ENCODE measurements at places on chromosomes 3 and 15.

DNA sequence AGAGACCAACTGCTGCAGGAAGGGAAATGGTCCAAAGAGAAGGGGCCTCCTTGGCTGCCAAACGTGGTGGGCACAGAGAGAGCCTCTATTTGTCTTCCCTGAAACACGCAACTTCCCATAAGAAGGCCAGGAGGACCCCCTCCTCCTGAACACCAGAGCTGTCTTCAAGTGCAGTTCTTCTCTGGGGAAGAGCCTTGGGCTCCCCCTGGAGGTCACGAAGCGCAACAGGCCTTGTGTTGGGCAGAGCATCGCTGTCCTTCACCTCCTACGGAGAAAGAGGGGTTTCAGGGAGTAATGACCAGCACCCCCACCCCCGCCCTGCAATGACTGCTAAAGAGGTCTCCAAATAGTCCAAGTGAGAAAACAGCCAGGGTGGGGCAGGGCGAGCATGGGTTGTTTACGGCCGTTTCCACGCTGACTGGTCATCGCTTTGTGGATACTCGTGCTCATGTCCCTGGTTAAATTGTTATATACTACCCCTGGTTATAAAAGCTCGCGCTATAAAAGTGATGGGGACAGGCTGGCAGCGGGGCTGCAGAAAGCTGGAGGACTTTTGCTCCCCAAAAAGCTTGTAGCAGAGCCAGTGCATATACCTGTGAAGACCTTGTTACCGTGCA lies 397.5 kb upstream of the ATP10A start:
- DNase-seq, result peak; percentile 39

DNA sequence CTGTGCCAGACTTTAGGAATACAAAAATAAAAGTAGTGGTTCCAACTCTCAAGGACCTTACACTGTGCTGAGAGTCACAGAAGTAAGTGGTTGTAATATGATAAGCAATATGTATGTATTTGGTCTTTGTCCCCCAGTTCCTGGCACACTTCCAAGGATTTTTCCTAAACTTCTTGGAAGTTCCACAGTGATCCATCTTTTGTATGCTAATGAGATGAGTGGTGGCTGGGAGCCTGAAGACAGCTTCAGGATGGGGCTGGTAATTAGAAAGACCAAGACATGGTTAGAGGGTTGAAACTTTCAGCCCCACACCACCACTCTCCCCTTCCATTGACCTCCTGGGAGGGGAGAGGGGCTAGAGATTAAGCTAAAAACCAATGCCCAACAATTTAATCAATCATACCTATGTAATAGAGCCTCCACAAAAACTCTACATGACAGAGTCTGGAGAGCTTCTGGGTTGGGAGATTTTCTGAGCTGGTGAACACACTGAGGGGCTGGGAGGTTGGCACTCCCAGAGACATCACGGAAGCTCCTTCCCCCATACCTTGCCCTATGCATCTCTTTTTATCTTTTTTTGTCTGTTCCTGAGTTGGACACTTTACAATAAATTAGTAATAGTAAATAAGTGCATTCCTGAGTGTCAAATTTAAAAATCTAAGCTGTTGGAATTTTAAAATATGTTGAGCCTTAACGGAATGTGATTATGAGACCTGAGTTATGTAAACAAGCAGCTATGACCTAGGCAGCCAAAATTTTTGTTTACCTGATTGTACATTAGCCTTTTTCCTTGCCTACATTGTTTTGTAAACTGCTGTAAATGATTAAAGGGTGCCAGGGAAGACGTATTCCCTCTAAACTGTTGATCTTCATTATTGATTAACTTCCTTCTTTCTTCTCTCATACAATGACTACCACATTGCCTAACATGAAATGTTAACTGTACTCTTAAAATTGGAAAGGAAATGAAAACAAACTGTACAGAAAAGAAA lies 24.3 kb downstream of the CD200R1L start:
- DNase-seq, result no peak

- no peak for DNase-seq
These were observed at the start of gene BCHE for GRCh38 chr3:165837058-165837525. Gene BCHE, minus strand, starts transcription at chr3:165837423. Its CDS starts 6,390 bp downstream, at chr3:165831033.

DNA sequence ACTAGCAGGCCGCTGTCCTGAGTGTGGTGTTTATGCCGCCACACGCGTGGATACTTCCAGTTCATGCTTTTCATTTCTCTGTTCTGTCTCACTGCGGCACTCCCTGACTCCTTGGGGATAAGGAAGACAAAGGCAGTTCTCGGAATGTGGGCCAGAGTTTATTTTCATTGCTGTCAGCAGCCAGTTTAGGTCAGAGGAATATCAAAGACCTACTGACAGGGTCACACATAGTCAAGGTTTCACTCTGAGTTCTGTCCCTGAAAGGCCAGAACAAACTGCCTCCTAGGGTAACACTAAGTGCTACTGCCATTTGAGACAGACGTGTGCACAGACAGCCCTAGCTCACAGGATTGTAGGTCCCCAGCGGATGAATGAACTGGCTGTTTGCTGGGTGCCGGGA lies 27.3 kb upstream of the SPTBN5 start:
- no peak for DNase-seq

GRCh38 chr15:79184465-79184892 lies 93.9 kb upstream of the RASGRF1 start:
- peak; percentile 76 for DNase-seq

- no peak for DNase-seq
These were observed 11.0 kb upstream of the MUSTN1 start for GRCh38 chr3:52845691-52846431.

DNA sequence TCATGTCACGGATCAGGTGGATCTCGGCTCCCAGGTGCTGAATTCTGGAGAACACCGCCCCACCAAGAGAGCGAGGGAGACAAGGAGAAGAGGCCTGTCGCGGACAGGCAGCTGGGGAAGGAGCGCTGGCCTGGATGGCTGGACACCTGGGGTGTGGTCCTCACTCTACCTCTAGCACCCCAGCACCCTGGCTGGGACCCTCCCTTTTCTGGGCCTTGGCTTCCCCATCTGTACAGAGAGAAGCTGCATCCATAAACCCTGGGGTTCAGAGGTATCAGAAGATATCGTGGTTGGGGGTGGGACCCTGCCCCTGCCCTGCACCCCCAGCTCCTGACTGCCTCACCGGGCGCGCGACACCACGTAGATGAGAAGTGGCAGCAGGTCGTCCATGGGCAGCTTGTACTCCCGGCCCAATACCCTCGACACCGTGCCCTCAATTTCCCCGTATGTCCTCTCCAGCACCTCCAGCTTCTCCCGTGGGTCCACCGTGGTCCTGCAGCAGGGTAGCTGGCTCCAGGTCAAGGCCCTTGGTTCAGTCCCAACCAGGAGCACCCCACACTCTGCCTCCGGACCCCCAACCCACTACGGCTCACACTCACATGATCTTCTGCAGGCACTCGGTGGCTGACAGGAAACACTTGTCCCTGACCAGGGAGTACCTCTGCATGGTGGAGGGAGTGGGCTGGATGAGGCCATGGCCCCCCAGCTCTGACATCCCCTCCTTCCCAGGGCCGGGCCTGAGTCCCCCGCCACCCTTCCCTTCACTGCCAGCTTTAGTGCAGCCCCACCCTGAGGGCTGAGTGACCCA lies 21.7 kb downstream of the ALS2CL start:
- no peak for DNase-seq

DNA sequence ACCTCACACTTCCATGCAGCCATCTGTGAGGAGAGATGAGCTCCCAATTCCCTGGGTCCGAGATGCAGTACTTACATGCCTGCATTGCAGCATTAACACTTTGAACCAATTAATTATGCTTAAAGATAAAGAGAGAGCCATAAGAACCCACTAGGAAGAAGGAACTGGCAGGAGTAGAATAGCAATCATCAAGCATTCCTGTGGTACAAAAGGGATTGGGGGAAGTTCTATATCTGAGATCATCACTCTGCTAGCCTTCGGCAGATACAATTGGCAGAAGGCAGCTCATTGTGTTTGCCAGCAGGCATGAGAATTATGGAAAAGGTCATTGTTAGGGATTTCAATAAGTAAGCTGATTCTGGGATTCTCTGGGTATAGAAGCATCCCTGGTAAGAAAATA lies 891.4 kb downstream of the NTRK3 start:
- no peak for DNase-seq

GRCh38 chr15:67406257-67406861 lies 114.6 kb upstream of the C15orf61 start:
- DNase-seq, result no peak

- DNase-seq, result peak; percentile 25
These were observed 647 bp downstream of the HMG20A start for GRCh38 chr15:77421370-77421700.

- no peak for DNase-seq
These were observed 28.3 kb downstream of the CCDC32 start for GRCh38 chr15:40536501-40536900.

GRCh38 chr15:53549697-53550305 lies 209.7 kb downstream of the WDR72 start:
- no peak for DNase-seq

GRCh38 chr3:41518626-41519025 lies 319.3 kb downstream of the CTNNB1 start:
- no peak for DNase-seq

GRCh38 chr3:177201700-177202397 lies 4.6 kb upstream of the TBL1XR1 start:
- DNase-seq, result peak; percentile 91

- DNase-seq, result no peak
These were observed 38.9 kb upstream of the SSR3 start for GRCh38 chr3:156593814-156594213.

GRCh38 chr3:120498556-120499346 lies 48.0 kb upstream of the FSTL1 start:
- no peak for DNase-seq

GRCh38 chr3:118682921-118683320 lies 351.7 kb downstream of the IGSF11 start:
- no peak for DNase-seq

DNA sequence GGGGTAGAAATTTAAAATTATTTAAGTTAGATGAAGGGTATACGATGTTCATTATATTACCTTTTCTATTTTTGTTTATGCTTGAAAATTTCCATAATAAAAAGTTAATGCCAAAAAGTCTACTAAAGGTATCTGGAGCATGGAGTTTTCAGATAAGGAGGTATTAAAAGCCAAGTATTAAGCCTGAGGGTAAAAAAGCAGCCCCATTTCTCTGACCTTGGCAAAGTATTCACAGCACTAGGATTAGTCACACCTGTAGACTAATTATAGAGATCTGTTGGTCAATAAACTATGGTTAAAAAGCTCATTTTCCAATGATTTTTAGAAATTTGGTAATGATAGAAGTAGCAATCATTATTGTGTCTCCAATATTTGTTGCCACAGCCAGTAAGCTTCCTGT lies 23.1 kb downstream of the XRN1 start:
- no peak for DNase-seq

DNA sequence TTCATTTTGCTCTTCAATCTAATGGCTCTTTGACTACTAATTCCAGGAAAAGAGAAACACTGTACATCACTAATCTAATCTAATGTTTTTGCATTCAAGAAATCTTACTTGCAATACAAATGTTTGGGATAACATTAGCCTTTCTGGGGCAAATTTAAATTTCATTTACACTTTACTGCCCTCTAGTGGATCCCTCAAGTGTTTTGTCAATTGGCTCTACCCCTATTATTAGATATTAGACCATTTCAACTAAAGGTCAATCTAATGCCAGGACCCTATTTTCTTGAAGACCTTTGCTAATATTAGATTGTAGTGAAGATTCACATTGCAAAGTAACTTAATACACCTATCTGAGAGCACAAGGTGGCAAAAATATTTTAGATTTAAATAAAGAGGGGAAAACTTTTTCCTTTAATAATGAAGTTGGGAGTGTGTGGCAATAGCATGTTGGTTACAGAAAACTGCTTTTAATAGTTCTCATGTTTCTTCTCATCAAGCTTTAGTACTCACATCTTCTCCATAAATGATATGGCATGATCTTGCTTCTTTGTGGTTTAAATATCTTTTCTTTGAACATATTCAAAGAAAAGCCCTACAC lies 5.0 kb downstream of the C2CD4A start:
- peak; percentile 39 for DNase-seq

DNA sequence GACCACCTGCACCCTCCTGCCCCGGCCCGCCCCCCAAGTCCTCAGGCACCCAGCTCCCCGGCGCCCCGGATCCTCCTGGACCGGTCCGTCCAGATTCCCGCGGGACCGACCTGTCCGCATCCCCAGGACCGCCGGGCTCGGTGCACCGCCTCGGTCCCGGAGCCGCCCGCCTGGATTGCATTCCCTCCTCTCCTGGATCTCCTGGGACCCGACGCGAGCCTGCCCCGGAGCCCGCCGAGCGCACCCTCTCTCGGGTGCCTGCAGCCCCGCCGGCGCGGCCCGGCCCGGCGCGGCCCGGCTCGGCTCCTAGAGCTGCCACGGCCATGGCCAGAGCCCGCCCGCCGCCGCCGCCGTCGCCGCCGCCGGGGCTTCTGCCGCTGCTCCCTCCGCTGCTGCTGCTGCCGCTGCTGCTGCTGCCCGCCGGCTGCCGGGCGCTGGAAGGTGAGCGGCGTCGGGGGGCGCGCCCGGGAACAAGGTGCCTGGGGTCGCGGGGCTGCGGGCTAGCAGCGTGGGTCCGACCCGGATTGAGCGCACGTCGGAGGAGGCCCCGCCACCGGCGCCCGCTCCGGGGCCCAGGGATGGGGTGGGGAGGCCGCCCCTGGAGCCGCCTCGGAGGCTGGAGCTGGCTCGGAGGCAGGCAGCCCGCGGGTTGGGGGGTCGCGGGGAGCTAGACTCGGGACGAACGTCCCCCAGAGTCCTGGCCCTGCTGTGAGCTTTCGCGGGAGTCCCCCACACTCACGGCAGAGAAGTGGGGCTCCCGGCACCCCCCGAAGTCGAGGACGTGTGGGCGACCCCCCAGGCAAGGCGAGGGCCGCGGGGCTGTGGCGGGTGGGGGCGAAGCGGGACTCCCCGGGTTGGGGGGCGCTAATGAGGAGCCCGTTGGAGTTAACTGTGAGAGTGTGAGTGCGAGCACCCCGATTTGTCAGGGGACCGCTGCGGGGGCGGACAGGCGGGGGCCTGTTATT lies 610 bp downstream of the EPHB3 start:
- DNase-seq, result no peak

DNA sequence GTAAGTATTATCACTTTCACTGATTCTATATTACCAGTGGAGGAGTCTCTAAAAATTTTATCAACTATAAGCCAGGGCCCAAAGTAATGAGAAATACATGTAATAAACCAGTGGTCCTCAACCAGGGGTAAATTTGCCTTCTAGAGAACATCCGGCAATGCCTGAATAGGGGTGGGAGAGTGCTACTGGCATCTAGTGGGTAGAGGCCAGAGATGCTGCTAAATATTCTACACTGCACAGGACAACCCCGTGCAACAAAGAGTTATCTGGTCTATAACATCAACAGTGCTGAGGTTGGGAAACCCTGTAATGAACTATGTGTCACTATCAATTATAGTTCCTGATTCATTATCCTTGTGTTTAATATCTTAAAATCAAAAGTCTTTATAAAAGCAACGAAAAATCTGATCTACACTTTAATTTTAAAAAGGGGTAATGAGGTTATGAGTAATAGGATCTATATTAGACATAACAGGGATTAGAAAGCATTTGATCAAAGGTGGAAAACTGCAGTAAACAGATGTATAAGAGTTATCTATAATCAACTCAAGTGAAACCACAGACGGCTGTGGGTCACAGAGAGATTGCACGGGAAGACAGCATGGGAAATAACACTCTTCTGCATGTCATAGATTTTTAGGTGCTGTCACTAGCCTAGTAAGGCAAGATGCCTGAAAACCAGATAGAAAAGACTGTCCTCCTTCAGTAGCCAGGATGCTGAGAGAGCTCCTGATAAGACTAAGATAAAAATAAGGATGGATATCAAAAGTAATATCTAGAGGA lies 2.0 kb downstream of the LYSMD2 start:
- peak; percentile 57 for DNase-seq

GRCh38 chr3:25235466-25235865 lies 192.6 kb upstream of the RARB start:
- DNase-seq, result no peak

Measured in activated CD4-positive, alpha-beta T cell treated with anti-CD3 and anti-CD28 coated beads, Interleukin-2, Interleukin-6, amounts not matched to agents 100 ng/mL and 50 ng/mL, durations not matched to agents 16 hours and 8 hours (primary cell).